ENCODE measurements at places on chromosomes 16 and 17.
A peak's percentile ranks its signal among the peaks of the same experiment; 100 is the strongest.

- DNase-seq, result no peak
Measured at GRCh38 chr17:68701046-68701445, 99.9 kb upstream of the FAM20A start.

DNA sequence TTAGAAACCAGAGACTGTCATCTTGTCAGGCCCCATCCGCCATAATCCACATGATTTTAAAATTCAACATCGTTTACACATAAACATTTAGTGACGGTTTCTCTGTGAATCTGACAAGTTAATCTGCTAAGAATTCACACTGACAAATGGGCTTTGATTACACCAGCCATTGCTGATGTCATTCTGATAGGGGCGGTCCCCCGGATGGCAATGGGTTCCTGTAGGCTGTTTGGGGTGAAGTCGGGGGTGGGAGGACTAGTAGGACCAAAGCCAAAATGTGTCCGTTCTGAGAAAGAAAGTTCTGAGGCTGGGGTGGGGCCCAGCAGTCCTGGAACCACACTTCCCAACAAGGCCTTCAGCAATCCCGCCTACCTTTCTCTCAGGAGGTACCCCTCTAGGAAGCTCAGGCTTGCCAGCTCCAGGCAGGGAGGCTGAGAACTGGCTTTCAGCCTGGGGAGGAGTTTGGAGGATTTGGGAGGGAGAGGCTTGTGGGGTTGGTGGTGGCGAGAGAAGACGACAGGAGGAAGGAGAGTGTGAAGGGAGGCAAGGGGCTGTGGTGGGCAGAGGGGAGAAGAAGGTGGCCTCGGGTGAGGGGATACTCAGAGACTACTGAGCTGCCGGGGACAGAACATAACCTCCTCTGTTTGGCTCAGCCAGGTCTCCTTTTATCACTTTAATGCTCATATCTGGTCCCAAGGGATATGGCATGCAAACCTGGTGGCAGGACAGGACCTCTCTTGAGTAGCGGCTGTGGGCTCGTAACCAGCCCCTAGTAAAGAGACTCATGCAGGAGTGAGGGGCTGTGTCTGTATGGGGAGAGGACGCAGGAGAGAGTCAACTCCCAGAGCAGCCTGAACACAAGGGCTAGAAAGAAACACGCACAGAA, 8.6 kb downstream of the HIC1 start:
- peak; percentile 69 for DNase-seq

DNA sequence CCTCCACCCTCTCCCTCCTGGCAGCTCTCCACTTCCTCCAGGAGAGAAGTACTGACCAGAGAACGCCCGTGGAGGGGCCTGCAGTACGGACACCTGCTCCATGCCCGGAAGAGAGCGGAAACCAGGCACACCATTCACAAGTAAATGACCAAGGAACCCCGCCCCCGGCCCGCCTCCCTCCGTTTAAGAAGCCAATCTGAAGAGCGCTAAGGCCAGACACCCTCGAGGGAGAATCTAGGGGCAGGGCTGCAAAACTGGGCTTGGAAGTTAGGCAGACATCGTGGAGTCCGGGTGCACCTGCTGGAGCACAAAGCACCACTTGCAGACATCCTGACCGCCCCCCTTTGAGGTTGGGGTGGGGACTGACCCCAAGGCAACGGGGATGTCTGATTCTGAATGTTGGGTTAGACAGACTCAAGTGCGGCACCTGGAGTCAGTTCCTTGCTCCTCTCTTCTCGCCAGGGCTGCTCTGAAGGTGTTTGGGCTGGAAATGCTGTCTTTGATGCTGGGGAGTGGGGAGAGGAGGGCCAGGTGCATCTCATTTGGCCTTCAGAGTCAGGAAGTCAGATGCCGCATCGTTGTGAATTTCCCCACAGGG, 964 bp upstream of the FAAP100 start:
- peak; percentile 39 for DNase-seq

- no peak for DNase-seq
Measured at GRCh38 chr16:1982991-1983543, 926 bp upstream of the GFER start.

GRCh38 chr17:43767053-43767712, 8.6 kb upstream of the SOST start:
- DNase-seq, result no peak

DNA sequence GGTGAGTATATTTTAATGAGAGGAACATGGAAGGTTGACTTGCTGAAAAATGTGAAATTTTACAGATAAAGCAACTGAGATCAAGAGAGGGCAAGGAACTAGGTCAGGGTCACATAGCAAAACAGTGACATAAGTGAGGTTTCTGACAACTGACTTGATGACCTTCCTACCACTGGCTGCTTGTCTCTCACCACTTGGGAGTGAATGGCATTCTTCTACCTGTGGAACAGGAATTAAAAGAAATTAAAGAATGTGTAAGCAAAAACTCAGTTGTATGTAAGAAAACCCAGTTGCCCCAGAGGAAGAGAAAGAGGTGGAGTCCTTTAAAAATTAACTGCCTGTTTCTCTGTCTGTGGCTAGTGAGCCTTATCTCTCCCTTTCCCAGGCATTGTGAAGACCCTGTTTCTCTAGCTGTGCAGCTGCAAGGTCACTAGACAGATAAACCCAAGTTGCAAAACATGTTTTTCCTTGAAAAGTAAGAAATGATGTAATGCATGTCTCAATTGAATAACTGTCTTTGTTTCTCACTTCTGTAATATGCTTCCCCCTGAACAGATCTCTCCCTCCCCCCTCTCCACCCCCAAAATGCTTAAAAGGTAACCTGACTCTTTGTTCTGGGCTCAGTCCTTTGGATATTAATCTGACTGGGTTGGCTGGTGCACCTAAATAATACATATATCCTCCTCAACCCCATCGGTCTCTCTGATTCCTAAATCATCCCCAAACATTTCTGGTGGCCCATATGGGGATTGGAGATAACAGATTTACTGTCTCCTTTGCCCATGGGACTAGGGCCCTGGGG, 23.4 kb downstream of the ACSM1 start:
- no peak for DNase-seq

GRCh38 chr16:15052747-15053476, 3.0 kb downstream of the NTAN1 start:
- DNase-seq, result no peak

- no peak for DNase-seq
Measured at GRCh38 chr17:64503341-64503740, 2.7 kb downstream of the DDX5 start.

Measured in fibroblast of skin of left quadriceps (primary cell).